ENCODE measurements at places on chromosomes 2 and 18. TPM values are rescaled to one million over a fixed set of nuclear protein-coding genes. Genes with fewer than 3 reads are reported as not detected.

The CERKL gene
- 39.1 TPM for total RNA-seq

The INPP5D gene
- 8.0 TPM for total RNA-seq

The MOGAT1 gene
- not detected for total RNA-seq

The SULT1C4 gene
- 39.4 TPM for total RNA-seq

The LAMA1 gene
- 34.4 TPM for total RNA-seq

The CENPA gene
- 2.4 TPM for total RNA-seq

The CHRND gene
- 3.9 TPM for total RNA-seq

The NT5DC4 gene
- total RNA-seq: 0.22 TPM

The EIF2B4 gene
- 30.0 TPM for total RNA-seq

The ARHGAP28 gene
- total RNA-seq: 42.2 TPM

The FSHR gene
- total RNA-seq: not detected

The CNGA3 gene
- total RNA-seq: 9.7 TPM

All from camera-type eye (tissue), 1 donor.